ENCODE measurements at places on chromosomes 1 and 21. TPM values are rescaled to one million over a fixed set of nuclear protein-coding genes. Genes with fewer than 3 reads are reported as not detected.
A peak's percentile ranks its signal among the peaks of the same experiment; 100 is the strongest.

DNA sequence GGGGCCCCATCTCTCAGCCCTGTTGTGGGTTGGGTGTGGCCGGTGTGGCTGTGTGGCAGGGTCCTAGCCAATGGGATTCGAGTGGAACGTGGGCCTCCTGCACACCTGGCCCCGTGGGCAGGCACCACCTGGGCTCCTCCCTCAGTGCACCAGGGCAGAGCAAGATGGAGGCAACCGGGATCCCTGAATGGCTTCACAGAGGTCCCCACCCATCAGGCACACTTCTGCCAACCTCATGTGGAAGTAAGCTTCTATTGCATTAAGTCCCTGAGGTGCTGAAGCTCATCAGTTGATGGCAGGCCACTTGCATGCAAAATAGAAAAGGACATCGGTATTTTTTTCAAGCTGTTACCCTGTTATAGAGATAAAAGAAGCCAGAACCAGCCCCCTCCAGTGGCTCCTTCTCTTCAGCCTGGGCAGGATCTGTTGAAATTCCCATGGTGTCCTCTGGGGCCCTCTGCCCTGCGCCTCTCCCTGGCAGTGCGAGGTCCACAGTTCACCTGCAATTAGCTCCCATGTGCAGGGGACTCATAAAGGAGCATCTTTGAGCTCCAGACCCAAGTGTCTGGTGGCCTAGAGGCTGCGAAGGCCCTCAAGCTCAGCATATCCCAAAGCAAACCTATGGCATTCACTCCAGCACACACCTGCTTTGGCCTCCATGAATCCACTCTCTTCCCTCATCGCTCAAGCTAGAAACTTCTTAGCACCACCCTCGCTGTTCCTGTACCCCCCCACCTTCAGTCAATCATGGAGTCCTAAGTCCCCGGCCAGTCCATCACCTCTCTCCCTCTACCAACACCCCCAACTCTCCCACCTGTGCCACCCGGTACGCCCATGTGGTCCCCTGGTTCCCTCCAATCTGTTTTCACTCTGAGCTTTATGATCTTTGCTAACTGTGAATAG lies 2.1 kb upstream of the SLC45A1 start:
- H3K4me3 ChIP-seq = no peak overlapping the region
- no peak for DNase-seq
- no peak overlapping the region for H3K27ac ChIP-seq
- no peaks in the 10 kb centered on the region for H3K36me3 ChIP-seq
- H3K27me3 ChIP-seq = no peaks in the 10 kb centered on the region

- DNase-seq = no peak
- no peak overlapping the region for H3K27ac ChIP-seq
- H3K36me3 ChIP-seq = no peaks in the 10 kb centered on the region
- H3K4me1 ChIP-seq = no peaks in the 10 kb centered on the region
- H3K27me3 ChIP-seq = no peaks in the 10 kb centered on the region
Observed at GRCh38 chr1:203663294-203663693, 36.7 kb downstream of the ATP2B4 start.

GRCh38 chr1:214446772-214447556 lies 104.4 kb downstream of the PTPN14 start:
- peak overlapping the region; percentile 68 for H3K27ac ChIP-seq
- DNase-seq = no peak
- no peak overlapping the region for H3K4me3 ChIP-seq

DNA sequence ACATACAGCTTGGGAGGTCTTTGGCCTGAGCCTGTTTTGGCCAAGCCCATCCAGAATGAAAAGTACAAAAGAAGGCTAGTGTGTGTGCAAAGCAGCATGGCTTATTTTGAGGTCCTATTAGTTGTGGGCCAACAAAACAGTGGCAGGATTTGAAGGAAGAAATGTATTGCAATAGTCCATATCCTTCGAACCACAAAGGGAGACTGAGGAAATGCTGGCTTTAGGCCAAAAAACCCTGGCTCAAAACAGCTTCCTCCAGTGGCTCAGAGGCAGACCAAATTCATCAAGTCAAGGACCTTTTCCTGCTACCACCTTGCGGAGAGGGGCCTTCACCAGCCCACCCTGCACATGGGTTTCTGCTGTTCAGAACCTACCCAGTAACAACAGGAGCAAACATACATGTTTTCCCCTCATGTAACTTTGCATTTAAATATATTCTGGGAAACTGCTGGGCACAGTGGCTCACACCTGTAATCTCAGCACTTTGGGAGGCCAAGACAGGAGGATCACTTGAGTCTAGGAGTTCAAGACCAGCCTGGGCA lies 43.3 kb downstream of the VPS26C start:
- no peaks in the 10 kb centered on the region for H3K4me1 ChIP-seq
- no peak overlapping the region for H3K27ac ChIP-seq
- H3K27me3 ChIP-seq = no peaks in the 10 kb centered on the region
- no peak overlapping the region for H3K4me3 ChIP-seq
- peaks cover 7% of the 10 kb centered on the region for H3K36me3 ChIP-seq

DMBX1 gene
- not detected for total RNA-seq

WDR64 gene
- not detected for total RNA-seq

KRTAP13-1 gene
- total RNA-seq = not detected

CLDN8 gene
- total RNA-seq = 39.7 TPM

All from breast epithelium (tissue), 4 donors.